Activated T-helper 2 cell treated with anti-CD3 and anti-CD28 coated beads, Interferon-gamma antibody, Interleukin-2, Interleukin-4, amounts not matched to agents 10 μg/mL and 5 μg/mL and 100 μg/mL, durations not matched to agents 14 hours and 24 hours and 36 hours (primary cell): ENCODE measurements at places on chromosomes 11 and 22. TPM values are rescaled to one million over a fixed set of nuclear protein-coding genes. Genes with fewer than 3 reads are reported as not detected.

The UNC93B1 gene
- 12.3 and 14.1 TPM in 2 replicates for total RNA-seq

The DHCR7 gene
- 129 and 136 TPM in 2 replicates for total RNA-seq

The HBG2 gene
- not detected in 2 replicates for total RNA-seq

The OR6T1 gene
- not detected in 2 replicates for total RNA-seq

The C11orf65 gene
- total RNA-seq: 0.43 and 0.97 TPM in 2 replicates
